ENCODE measurements at places on chromosomes 2 and 18.

DNA sequence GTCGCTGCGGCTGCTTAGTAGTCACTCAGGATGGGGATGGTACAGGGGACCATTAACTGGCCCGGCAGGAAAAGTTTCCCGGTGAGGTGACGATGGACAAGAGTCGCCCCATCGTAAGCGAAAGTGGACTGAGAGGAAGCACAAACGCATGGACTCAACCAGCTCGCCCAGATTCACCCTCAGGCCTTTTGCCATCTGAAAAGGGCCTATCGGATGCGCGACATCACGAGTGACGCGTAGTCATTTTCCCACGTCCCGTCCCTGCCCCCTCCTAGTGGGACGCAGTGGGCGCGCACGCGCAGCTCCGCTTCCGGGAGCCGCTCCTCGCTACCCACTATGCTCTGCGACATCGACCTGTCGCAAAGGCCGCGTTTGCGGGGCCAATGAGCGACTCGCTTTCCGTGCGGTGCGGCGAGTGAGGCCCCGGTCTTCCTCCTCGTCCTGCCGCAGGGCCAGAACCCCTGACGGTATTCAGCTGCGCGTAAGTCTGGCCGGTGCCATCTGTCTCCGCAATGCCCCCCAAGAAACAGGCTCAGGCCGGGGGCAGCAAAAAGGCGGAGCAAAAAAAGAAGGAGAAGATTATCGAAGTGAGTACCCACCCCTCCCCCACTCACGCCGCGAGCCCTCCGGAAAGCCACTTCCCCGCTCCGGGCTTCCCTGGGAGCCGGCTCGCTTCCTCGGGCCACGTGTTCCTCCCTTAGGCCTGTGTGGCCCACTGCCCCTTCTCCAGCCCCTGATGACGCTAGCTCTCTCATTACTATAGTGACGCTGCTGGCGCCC lies at the start of gene ZC3H15:
TSS of gene ZC3H15 (plus strand) at position 390 of the 780 bp plus-strand sequence. CDS start at position 513, 123 bp downstream.
- DNase-seq, result peak; percentile 99

DNA sequence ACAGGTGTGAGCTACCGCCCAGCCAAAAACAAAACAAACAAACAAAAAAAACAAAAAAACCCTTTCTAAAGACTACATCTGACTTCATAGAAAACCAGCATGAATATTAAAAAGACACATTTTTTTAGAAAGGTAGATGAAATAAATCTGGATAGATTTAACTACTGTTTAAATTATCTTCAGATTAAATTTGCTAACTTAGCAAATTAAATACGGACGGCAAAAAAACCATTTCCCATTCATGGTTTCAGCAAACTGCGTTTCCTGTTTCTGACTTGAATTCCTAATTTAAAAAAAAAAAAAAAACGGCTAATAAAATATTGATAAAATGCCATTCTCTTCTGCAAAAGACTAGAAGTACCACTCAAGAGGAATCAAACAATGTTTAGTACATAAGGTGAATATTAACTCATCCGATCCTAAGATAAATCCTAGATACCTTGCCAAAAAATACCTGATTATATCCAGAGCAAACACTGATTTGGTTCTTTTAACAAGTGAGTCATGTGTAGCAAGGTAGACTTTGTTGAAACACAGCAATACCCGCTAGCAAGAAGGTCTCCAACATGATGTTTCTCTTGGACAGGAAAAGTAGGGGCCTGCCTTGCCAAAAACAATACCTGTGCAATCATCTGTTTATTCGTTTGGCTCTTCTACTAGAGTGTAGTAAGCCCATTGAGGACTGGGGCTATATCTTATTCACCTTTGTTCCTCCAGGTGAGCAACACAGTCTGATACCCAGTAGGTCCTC lies 96.2 kb downstream of the BARD1 start:
- peak; percentile 51 for DNase-seq

- no peak for DNase-seq
These were observed 8.3 kb downstream of the KCNG2 start for GRCh38 chr18:79805926-79806487.

GRCh38 chr2:3413697-3414096 lies 34.2 kb downstream of the TRAPPC12 start:
- DNase-seq, result no peak

GRCh38 chr18:48940854-48941611 lies 9.7 kb downstream of the SMAD7 start:
- DNase-seq, result no peak

GRCh38 chr18:48869591-48869990 lies 81.2 kb downstream of the SMAD7 start:
- DNase-seq, result no peak

DNA sequence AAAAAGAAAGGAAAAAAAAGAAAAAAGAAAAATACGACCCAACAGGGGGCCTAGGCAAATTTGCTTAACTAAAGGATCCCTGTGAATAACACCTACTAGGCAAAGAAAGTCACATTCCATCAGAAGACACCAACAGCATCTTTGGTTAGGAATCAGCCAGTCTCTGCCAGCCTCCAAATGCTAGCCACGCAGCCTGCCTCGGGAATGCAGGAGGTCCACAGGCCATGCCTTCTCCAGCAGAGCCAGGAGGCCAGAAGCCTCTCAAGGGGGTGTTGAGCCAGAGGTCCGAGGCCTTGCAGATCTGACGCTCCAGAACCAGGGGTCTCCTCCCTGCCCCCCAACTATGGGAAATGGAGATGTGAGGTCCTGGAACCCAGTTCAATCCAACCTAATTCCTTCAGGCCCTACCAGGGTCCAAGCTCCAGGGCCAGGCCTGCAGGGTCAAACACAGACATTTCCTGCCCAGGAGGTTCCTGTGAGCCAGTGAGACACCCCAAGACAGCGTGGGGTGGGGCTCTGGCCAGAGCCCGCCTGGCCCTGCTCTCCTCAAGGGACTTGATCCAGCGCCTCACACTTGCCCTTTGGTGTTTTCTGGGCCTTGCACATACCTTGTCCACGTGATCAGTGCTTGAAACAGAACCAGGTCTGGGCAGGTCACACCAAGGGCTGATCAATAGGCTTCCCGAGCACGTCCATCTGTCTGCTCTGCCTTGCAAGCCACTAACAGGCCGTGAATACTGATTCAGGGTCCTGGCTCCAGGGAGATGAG lies 289.6 kb upstream of the ID2 start:
- DNase-seq, result no peak

DNA sequence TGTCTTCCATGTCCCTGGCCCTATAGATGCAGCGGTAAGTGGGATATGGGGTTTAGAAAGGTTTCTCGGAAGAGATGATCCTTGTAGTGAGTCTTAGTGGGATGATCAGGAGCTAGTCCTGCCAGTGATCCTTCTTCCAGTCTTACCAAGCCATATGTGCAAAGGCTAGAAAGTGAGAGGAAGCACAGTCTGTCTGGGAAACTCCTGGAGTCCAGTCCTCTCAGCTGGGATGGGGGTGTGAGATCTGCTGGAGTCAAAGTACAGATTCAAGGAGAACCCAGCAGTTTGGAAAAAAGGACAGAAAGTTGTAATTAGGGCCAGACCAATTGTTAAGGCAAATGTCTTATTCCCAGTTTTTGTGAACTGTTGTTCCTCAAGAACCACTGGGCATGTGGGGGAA lies 83.3 kb downstream of the LIMS1 start:
- DNase-seq, result no peak

- no peak for DNase-seq
These were observed 69.6 kb downstream of the KLHL29 start for GRCh38 chr2:23454501-23455120.

DNA sequence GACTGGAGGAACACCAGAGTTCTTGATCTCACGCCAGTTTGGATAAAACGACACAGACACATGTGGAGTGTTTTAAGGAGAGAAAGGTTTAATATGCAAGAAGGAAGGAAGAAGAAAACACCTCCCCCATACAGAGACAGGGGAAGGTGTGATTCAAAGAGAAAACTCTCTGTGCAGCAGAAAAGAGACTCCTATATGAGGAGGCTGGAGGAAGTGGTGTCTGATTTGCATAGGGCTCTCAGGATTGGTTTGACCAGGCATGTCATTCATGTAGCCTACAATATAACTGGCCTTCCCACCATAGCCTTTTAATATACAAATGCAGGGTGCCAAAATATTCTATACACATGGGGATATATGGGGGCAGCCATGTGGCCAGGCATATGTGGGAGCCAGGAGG lies 1386.5 kb downstream of the RPIA start:
- no peak for DNase-seq

DNA sequence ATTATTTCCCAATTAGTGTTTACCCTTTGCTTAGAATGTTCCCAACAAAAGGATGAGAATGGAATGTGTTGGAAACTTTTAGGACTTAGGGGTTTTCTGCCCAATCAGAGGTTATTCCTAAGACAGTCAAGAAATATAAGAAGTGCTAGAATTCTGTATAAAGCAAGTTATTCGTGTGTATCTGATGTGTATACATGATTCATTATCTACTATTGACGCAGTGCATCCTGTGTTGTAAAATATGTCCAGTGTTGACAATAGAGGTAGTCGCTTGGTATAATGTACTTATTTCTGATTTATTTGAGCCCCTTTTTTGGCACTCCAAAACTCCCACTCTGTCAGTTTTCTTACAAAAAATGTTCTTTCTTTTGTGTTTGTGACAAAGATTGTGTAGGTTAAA lies 881 bp downstream of the PIKFYVE start:
- DNase-seq, result no peak

GRCh38 chr2:227788561-227789018 lies 25.1 kb upstream of the CCL20 start:
- DNase-seq, result no peak

- DNase-seq, result no peak
These were observed 3.8 kb downstream of the C2orf92 start for GRCh38 chr2:97673182-97673914.

DNA sequence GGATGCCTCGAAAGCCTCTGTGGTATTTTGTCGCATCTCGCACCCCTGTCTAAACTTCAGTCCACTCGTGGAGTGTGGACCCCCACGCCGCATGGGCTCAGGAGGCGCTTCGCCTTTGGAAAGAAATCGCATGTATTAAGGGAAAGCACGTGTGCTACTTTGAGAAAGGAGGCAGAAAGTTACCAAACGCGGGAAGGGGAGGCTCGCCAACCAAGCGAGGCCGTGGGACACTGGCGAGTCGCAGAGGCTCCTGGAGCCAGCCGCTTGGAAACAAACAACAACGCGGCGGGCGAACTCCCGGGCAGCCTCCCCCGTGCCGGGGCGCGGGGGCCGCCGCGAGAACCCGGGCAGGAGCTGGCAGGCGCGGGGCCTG lies 455 bp upstream of the AGAP1 start:
- DNase-seq, result peak; percentile 44

DNA sequence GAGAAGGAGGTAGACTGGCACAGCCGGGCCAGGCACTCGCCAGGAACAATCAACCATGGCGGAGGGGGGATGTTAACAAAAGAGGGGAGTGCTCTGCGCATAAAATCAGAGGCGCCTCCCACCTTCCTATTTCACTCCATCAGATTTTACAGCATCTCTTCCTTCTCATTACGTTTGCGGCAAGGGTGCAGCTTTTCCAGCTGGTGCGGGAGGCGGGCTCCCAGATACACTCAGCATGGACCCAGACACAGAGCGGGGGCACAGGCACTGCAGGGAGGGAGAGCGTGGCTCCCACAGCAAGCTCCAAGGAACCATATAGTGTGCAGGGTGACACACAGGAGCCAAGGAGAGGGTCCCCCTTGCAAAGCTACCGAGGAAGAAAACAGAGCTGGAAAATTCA lies 176.3 kb downstream of the EIPR1 start:
- no peak for DNase-seq

- DNase-seq, result no peak
These were observed 45.2 kb downstream of the FAM178B start for GRCh38 chr2:96940980-96941775.

GRCh38 chr2:8456151-8457091 lies 225.4 kb upstream of the ID2 start:
- peak; percentile 68 for DNase-seq

GRCh38 chr18:24248359-24248758 lies 109.5 kb downstream of the CABYR start:
- no peak for DNase-seq

DNA sequence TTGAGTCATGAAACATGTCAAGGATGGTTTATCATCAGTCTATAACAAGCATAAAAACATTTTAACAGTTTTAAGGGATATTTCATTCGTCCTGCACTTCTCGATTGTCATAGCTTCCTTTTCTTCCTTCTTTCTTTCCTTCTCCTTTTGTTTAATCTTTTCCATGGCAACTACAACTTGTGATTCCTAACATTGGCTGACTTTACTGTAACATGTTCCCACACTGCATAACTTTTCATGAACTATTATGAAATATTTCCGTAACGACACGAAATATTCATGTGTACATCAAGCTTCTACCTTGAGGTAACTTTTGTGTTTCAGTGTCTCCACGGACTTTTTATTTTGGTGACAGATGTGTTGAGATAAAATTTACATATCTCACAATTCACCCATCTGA lies 134.4 kb downstream of the ACTR3 start:
- DNase-seq, result no peak

DNA sequence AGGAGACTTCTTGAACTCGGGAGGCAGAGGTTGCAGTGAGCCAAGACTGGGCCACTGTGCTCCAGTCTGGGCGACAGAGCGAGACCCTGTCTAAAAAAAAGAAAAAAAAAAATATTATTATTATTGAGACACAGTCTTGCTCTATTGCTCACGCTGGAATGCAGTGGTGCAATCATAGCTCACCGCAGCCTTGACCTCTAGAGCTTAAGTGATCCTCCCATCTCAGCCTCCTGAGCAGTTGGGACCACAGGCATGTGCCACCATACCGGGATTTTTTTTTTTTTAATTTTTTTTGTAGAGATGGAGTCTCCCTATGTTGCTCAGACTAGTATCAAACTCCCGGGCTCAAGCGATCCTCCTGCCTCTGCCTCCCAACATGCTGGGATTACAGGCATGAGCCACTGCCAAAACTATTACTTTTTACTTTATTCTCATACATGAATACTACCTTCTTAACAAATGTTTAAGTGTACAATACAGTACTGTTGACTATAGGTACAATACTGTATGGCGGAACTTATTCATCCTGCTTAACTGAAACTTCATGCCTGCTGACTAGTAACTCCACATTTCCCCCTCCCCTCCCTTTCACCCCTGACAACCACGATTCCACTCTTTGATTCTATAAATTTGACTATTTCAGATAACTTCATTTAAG lies 15.5 kb downstream of the FBXO11 start:
- no peak for DNase-seq

DNA sequence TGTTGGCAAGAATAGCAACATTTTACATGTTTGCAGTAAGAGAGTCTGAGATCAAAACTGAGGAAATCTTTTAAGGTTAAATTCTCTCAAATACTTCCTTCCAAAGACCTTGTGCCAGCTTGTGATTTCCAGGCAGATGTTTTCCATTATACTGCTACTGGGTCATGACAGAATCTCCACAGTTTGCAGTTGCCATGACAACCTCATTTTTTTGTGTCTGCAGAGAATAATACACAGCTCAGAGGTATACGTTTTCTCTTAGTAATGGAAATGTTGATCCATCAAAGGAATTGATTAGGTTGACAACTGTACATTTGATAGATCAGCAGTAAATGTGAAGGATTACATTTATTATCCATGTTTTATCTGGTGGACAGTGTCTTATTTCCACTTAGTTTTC lies 29.1 kb upstream of the CSRNP3 start:
- no peak for DNase-seq
